ENCODE measurements at places on chromosomes 1 and 21. TPM values are rescaled to one million over a fixed set of nuclear protein-coding genes. Genes with fewer than 3 reads are reported as not detected.

Gene VASH2
- 1.6 TPM for total RNA-seq

Gene VCAM1
- 5.5 TPM for total RNA-seq

DNA sequence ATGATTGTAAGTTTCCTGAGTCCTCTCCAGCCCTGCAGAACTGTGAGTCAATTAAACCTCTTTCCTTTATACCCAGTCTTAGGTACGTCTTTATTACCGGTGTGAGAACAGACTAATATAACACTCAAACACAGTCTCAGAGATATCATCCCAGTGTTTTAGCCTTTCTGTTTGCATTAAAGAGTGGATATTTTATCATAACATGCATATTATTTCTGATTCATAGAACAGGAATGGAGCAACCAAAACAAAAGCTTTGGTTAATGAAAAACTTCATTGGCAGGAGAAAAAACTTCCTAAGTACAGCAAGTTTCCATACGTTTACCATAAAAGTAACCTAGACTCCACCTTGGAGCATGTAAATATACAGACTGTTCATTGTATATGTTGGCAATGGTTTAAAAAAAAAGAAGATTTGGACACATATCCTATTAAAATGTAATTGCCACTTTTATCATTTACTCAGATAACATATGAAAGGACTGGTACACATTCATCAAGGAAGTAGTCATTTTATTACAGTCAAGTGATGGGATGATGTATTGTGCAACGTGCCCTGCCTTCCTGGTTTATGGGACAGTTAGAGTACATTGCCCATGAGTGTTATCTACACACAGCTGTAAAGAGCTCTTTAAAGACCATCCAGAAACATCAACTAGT, 144.8 kb downstream of the ETS2 start:
- no peaks in the 10 kb centered on the region for H3K4me1 ChIP-seq
- no peak overlapping the region for H3K27ac ChIP-seq
- no peak for DNase-seq
- no peak overlapping the region for H3K4me3 ChIP-seq

GRCh38 chr1:3504822-3505153, 50.3 kb downstream of the ARHGEF16 start:
- H3K36me3 ChIP-seq, result peaks cover 47% of the 10 kb centered on the region
- peak overlapping the region; percentile 15 for H3K27ac ChIP-seq
- no peak overlapping the region for H3K4me3 ChIP-seq
- no peaks in the 10 kb centered on the region for H3K27me3 ChIP-seq
- DNase-seq, result no peak

- no peaks in the 10 kb centered on the region for H3K4me1 ChIP-seq
- no peaks in the 10 kb centered on the region for H3K36me3 ChIP-seq
- no peak overlapping the region for H3K4me3 ChIP-seq
- no peak overlapping the region for H3K27ac ChIP-seq
- H3K27me3 ChIP-seq, result no peaks in the 10 kb centered on the region
- no peak for DNase-seq
Observed at GRCh38 chr1:54018635-54019034, 649 bp upstream of the LDLRAD1 start.

DNA sequence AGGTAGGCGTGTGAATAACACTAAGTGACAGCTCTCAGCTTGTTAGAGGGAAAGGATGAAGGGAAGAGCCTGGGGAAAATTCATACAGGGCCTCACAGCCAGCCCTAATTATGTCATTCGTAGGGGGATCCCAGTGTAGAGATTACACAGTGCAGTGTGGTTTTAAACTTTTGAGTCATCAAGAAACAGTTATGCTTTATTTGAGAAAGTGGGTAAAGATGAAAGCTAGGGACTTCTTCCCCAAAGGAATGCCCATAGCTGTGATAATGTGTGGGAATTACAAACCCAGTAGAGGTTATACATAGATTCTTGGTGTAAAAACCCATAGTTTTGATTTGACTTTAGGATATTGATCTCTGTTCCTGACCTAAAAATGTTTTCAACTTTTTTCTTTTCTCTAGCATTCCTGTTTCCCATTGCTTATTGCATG, 1.9 kb downstream of the TTF2 start:
- H3K27me3 ChIP-seq, result no peaks in the 10 kb centered on the region
- H3K27ac ChIP-seq, result no peak overlapping the region
- no peak for DNase-seq
- peaks cover 16% of the 10 kb centered on the region for H3K4me1 ChIP-seq
- H3K4me3 ChIP-seq, result no peak overlapping the region

GRCh38 chr1:115797486-115797885, 29.0 kb upstream of the CASQ2 start:
- no peaks in the 10 kb centered on the region for H3K4me1 ChIP-seq
- H3K4me3 ChIP-seq, result no peak overlapping the region
- DNase-seq, result no peak
- no peak overlapping the region for H3K27ac ChIP-seq
- H3K27me3 ChIP-seq, result peaks cover 8% of the 10 kb centered on the region

DNA sequence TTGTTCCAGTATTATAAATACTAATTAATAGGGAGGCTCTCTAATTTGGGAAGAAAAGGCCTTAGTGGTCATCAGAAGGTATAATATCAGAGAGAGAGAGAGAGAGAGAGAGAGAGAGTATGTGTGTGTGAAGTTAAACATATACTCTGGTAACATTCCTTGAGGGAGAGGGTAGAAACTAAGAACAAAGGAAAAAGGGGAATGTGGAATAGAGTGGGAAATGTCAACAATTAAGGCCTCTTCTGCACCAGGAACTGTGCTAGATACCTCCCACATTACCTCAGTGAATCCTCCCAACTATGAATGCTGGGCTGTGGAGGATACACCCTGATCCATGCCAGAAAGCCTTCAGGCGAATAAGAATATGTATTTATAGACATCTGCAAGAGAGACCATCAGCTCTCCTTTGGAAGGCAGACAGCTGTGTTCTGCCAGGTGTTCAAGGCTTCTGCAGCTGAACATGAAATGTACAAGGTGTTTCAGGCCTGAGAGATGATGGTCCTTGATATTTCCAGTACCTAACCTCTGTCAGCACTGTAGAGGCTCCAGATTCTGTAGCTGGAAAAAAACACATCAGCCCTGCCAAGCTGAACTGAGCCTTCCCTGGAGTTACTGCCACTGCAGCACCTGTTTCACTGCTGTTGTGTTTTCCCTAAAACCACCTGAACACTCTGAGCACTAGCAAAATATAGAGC, 29.1 kb downstream of the TBX15 start:
- DNase-seq, result no peak
- no peaks in the 10 kb centered on the region for H3K4me1 ChIP-seq
- no peaks in the 10 kb centered on the region for H3K36me3 ChIP-seq
